ENCODE measurements at places on chromosomes 2 and 18. TPM values are rescaled to one million over a fixed set of nuclear protein-coding genes. Genes with fewer than 3 reads are reported as not detected.

DNA sequence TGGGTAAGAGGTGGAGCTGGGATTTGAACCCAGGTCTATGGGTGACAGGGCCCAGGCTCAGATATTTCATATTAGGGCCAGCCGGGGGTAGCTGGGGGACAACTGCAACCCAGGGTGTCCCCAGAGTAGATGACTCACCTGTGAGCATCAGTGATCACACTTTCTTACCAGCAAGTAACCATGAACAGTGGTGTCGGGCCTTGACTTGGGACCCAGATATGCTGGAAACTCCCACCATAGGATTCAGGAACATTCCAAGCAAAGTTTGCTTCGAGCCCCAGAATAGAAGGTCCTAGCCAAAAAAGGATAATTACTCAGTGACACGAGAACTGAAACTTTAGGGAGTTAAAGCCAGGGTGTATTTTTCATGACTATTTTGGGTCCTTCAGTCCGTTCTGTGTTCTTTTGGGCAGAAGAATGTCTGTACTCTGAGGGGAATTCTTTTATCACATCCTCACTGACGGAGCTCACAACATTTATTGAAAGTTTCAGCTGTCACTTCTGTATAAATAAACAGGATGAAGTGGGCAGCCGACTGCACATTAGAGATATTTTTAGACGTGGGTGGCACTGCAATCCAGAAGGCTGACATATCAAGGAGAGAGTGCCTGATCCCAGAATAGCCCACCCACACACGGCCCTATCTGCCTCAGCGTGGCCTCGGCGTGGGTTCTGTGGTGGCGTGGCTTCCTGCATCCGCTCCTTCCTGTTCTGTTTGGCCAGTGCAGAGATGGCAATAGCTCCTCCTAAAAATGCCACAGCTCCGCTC is 45.6 kb downstream of the RAMP1 start:
- H3K27me3 ChIP-seq = no peaks in the 10 kb centered on the region
- no peaks in the 10 kb centered on the region for H3K36me3 ChIP-seq
- H3K27ac ChIP-seq = no peak overlapping the region
- H3K4me1 ChIP-seq = peaks cover 39% of the 10 kb centered on the region

DNA sequence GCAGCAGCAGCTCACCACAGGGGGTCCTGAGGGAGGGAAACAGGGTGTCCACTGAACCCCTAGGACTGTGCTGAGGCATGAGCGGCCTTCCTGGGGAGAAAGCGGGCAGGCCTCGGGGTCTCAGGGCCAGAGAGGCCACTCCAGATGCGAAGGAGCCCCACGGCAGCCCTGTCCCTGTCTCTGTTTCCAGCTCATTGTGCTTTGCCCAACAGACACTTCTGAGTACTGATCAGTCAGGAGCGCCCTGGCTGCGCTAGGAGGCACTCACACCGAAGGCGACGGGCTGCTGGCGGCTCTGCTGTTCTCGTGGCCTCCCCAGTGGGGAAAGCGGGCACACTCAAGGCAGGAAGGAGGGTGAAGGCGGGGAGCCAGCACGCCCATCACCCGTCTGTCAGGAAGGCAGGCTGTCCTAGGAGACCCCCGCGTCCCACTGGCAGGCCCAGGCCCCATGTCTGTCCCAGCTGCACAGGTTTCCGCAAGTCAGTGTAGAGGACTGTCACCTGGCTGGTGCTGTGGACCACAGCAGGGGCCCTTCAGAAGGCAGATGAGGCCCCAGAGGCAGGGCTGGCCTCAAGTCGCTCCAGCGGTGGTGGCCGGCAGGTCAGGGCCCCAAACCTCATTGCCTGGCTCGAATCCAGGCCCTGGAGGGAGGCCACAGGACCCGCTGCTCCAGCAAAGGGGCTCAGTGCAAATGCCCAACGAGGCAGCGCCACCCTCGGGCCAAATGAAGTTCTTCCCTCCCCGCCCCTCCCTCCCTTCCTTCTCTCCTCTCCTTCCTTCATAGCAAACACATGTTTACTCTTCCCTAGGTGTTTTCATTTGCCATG is 6.8 kb downstream of the ESPNL start:
- H3K27ac ChIP-seq = no peak overlapping the region
- no peak overlapping the region for H3K4me3 ChIP-seq
- no peak for DNase-seq
- H3K27me3 ChIP-seq = no peaks in the 10 kb centered on the region

GRCh38 chr2:48587560-48587959 is 30.1 kb upstream of the GTF2A1L start:
- H3K4me3 ChIP-seq = no peak overlapping the region
- no peak overlapping the region for H3K27ac ChIP-seq
- no peaks in the 10 kb centered on the region for H3K27me3 ChIP-seq

GRCh38 chr2:238176613-238177012 is 17.8 kb downstream of the ERFE start:
- H3K4me3 ChIP-seq = no peak overlapping the region
- no peaks in the 10 kb centered on the region for H3K4me1 ChIP-seq
- no peaks in the 10 kb centered on the region for H3K27me3 ChIP-seq
- H3K36me3 ChIP-seq = peaks cover 84% of the 10 kb centered on the region
- DNase-seq = no peak

DNA sequence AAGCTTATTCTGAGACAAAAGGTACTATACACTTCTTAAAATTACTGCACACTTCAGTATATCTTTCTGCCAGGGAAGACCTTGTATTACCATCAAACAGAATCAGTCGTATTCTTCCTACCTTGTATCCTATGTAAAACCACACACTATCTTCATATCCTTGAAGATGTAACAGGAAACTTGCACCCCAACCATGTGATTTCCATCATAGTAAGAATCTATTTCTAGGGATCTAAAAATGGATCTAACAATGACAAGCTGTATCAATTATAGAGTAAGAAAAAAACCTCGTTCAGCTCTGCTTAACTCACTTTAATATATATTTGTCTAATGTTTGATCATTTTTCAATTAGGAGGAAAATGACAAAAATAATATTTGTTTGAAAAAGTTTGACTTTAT is 60.2 kb downstream of the WDR75 start:
- H3K27me3 ChIP-seq = no peaks in the 10 kb centered on the region
- no peak for DNase-seq
- no peak overlapping the region for H3K4me3 ChIP-seq
- no peak overlapping the region for H3K27ac ChIP-seq
- no peaks in the 10 kb centered on the region for H3K36me3 ChIP-seq

The ST8SIA3 gene
- not detected for total RNA-seq

GRCh38 chr2:68152681-68153347 is 4.9 kb upstream of the PNO1 start:
- H3K27me3 ChIP-seq = no peaks in the 10 kb centered on the region
- DNase-seq = no peak
- peaks cover 20% of the 10 kb centered on the region for H3K4me1 ChIP-seq
- no peaks in the 10 kb centered on the region for H3K36me3 ChIP-seq

DNA sequence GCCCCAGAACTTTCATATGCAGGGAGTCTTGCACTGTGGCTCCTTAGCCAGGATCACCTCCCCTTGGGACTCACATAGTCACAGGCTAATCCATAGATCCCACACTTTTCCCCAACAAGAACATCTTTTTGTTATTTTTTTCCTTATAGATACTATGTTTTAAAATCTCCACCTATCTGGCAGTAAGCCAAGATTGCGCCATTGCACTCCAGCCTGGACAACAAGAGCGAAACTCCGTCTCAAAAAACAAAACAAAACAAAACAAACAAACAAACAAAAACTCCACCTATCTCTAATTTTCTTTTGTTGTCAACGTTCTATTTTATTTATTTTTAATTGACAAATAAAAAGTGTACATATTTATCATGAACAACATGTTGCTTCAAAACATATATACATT is 141.7 kb downstream of the PDE11A start:
- H3K27me3 ChIP-seq = peaks cover 1% of the 10 kb centered on the region
- no peak overlapping the region for H3K27ac ChIP-seq

DNA sequence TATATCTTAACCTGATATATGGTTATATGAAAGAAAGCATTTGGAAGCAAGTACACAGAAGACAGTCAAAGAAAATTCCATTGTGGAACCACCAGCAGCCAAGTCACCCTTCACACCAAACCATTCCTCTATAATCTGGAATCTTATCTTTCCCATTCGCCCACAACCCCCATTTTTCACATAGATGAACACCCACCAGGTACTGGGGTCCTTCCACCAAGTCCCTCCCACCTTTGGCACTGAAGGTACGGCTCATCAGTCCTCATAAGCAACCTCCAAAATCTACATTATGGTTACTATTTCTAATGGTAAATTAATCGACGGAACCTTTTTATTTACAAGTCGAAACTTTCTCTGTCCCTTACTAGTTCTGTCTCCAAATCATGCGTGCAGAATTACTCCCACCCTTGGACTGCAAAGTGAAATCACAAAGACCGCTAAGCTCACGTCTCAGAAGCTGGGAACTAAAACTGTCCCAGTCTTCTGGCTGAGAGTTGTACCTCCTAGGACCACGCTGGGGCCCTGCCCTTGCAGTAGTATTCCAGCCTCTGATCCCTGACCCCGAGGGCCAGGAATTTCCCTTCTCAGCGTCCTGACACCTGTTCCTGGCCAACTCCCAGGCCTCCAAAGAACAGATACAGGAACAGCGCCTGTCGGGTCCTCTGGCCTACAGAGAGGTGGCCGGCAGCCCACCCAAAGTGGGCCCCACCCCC is 702 bp downstream of the OLA1 start:
- peak overlapping the region; percentile 79 for H3K4me3 ChIP-seq
- no peak for DNase-seq
- H3K4me1 ChIP-seq = peaks cover 21% of the 10 kb centered on the region
- H3K27me3 ChIP-seq = no peaks in the 10 kb centered on the region
- peaks cover 4% of the 10 kb centered on the region for H3K36me3 ChIP-seq
- H3K27ac ChIP-seq = no peak overlapping the region

GRCh38 chr2:47697000-47697601 is 85.8 kb upstream of the MSH6 start:
- no peak for DNase-seq
- no peak overlapping the region for H3K27ac ChIP-seq
- H3K4me3 ChIP-seq = no peak overlapping the region
- no peaks in the 10 kb centered on the region for H3K4me1 ChIP-seq
- H3K27me3 ChIP-seq = peaks cover 5% of the 10 kb centered on the region

DNA sequence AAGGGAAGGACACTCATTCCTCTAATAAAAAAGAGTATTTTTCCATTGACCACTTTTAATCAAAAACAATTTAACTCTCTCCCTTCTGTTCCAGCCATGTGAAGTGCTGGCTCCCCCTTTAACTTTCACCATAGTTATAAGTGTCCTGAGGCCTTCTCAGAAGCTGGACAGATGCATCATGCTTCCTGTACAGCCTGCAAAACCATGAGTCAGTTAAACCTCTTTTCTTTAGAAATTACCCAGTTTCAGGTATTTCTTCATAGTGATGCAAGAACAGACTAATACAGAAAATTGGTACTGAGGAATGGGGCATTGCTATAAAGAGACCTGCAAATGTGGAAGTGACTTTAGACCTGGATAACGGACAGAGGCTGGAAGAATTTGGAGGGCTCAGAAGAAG is 643.6 kb upstream of the DDX18 start:
- no peak overlapping the region for H3K4me3 ChIP-seq
- no peak for DNase-seq
- H3K4me1 ChIP-seq = no peaks in the 10 kb centered on the region
- H3K36me3 ChIP-seq = no peaks in the 10 kb centered on the region
- no peaks in the 10 kb centered on the region for H3K27me3 ChIP-seq
- H3K27ac ChIP-seq = no peak overlapping the region

- peaks cover 3% of the 10 kb centered on the region for H3K4me1 ChIP-seq
- H3K4me3 ChIP-seq = no peak overlapping the region
- no peaks in the 10 kb centered on the region for H3K27me3 ChIP-seq
- no peaks in the 10 kb centered on the region for H3K36me3 ChIP-seq
These were observed 4.7 kb upstream of the IL1RL2 start for GRCh38 chr2:102181919-102182635.

The FBXO36 gene
- 0.84 TPM for total RNA-seq

The CNDP1 gene
- total RNA-seq = 0.25 TPM

- no peaks in the 10 kb centered on the region for H3K36me3 ChIP-seq
- no peaks in the 10 kb centered on the region for H3K4me1 ChIP-seq
- no peak for DNase-seq
- H3K4me3 ChIP-seq = no peak overlapping the region
These were observed 97.0 kb upstream of the MC4R start for GRCh38 chr18:60469387-60470100.

Data from CD4-positive, alpha-beta T cell (primary cell).